ENCODE measurements at places on chromosomes 13 and 19.

GRCh38 chr13:91368676-91369440, 21.4 kb downstream of the MIR17HG start:
- H3K27ac ChIP-seq, result no peak overlapping the region
- H3K4me1 ChIP-seq, result peaks cover 2% of the 10 kb centered on the region
- peaks cover 14% of the 10 kb centered on the region for H3K27me3 ChIP-seq
- no peak for DNase-seq
- H3K36me3 ChIP-seq, result no peaks in the 10 kb centered on the region

- no peak overlapping the region for H3K4me3 ChIP-seq
- H3K36me3 ChIP-seq, result no peaks in the 10 kb centered on the region
- no peaks in the 10 kb centered on the region for H3K4me1 ChIP-seq
- no peak for DNase-seq
Observed at GRCh38 chr19:56933014-56933705, 92.6 kb upstream of the PEG3 start.

- DNase-seq, result no peak
- H3K27me3 ChIP-seq, result no peaks in the 10 kb centered on the region
- H3K4me1 ChIP-seq, result peaks cover 43% of the 10 kb centered on the region
- peak overlapping the region; percentile 99 for H3K27ac ChIP-seq
- H3K4me3 ChIP-seq, result peak overlapping the region; percentile 28
Observed at GRCh38 chr13:99326012-99326411, 18.8 kb upstream of the GPR183 start.

GRCh38 chr13:112748947-112749735, 59.3 kb downstream of the ATP11A start:
- peaks cover 23% of the 10 kb centered on the region for H3K4me1 ChIP-seq
- no peak overlapping the region for H3K4me3 ChIP-seq
- no peak for DNase-seq
- H3K27me3 ChIP-seq, result no peaks in the 10 kb centered on the region

DNA sequence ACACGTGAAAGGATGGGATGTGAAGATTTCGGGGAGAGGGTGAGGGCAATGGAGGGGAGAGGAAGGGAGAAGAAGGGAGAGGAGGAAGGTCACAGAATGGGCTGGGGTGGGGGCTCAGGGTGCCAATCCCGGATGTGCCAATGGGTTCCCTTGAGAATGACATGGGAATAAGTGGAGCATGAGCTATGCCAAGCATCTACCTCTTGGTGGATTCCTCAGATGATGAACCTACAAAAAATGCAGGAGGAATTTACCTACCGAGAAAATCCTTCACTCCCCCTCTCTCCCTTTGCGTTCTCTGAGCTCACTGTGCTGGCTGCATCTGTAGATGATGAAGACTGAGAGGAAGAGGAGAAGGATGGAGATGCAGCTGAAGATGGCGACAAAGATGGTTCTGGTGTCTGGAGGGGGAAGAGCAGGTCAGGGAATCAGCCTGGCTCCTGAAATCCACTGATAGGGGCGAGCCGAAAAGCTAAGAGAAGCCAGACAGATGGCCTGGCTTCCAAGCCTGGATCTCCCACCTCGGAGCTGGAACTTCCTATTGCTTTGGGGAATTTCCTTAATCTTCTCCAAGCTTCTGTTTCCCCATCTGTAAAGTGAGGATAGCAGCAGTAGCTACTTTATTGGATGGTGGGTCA, 21.6 kb downstream of the VSTM1 start:
- peaks cover 47% of the 10 kb centered on the region for H3K27me3 ChIP-seq
- no peaks in the 10 kb centered on the region for H3K36me3 ChIP-seq
- H3K4me3 ChIP-seq, result no peak overlapping the region
- DNase-seq, result no peak

All from T-helper 17 cell (primary cell).